Activated B cell treated with CpG ODN at 0.5 μM for 24 hours (primary cell): ENCODE measurements at places on chromosomes 3 and 15. TPM values are rescaled to one million over a fixed set of nuclear protein-coding genes. Genes with fewer than 3 reads are reported as not detected.

Gene ZBBX
- not detected in 2 replicates for total RNA-seq

Gene SLC27A2
- 0.22 and 0.29 TPM in 2 replicates for total RNA-seq

- no peak for DNase-seq
These were observed 91.5 kb upstream of the RBMS3 start for GRCh38 chr3:29189328-29189727.

- peak; percentile 24 for DNase-seq
These were observed 77.1 kb downstream of the WDR76 start for GRCh38 chr15:43903864-43904290.

DNA sequence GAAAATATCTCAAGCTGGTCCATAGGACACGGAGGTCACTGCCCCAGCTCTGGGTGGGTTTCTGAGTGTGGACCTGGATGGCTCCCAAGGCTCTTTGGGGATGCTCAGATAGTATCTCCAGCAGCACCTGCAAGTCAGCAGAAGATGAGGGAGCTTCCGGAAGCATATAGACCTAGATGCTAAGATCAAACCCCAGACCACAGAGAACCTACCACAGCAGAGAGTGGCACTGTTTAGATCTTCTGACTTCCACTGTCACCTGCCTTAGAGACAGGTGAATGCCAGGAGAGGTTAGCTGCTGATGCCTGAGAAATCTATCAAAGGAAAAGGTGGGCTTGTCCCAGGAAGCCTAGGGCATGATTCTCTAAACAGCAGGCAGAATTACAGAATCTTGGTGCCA is 105.7 kb upstream of the TRPM1 start:
- DNase-seq = no peak

GRCh38 chr3:183188895-183189462 is 26.4 kb upstream of the LAMP3 start:
- no peak for DNase-seq
